ENCODE measurements at places on chromosomes 4 and X.

GRCh38 chr4:3338976-3339531 lies 46.2 kb downstream of the RGS12 start:
- DNase-seq: no peak

- DNase-seq: peak; percentile 44
Observed at GRCh38 chrX:70262952-70263567, 3.1 kb upstream of the P2RY4 start.

DNA sequence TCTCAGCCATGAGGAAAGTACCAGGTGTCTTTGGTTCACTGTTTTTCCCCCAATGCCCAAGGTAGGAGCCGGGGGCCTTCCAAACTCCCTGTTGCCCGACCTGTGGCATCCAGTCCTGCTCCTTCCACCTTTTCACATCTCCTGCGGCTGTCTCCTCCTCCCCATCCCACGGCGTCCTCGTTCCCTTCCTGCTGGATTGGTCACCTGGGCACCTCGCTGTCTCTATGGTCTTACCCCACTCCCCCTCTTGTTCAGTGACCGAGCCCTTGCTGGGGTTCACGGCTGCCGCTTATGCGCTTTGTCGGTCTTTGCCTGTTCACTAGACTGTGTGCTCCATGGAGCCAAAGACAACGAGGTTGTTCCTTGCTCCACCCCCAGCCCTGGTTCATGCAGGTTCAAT lies 188.7 kb upstream of the PSAPL1 start:
- DNase-seq: no peak

DNA sequence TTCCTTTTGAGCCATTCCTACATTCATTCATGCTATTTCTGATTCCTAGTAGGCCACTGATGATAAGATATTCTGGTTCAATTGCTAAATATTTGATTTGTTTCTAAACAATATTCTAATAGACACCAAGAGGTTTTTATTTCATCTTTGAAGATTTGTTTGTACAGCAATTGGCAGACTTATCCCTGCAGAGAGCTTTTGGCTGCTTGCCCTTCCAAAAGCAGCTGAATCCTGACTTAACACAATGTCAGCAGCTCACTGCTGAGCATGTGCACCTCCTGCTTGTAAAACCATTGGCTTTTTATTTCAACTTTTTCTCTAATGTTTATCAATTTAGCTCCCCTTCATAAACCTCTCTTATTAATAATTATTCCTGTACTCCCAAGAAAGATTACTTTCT lies 45.3 kb downstream of the MMRN1 start:
- DNase-seq: no peak

DNA sequence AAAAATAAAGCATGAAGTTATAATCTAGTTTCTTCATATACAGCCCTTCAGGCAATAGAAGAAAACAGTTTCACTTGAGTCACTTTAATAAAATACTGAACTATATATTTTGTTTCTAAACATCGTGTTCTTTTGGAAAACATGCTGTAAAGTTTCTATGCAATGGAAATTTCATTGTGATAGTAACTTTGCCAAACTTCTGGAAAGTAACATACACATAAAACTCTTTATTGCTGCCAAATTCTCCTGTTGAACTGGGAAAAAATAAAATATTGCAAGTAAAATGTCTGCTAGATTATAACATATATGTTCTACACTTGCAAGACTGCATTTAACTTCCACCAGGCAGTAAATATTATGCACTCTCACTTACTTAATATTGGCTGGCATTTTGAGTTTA lies 635.4 kb downstream of the SPRY1 start:
- no peak for DNase-seq

DNA sequence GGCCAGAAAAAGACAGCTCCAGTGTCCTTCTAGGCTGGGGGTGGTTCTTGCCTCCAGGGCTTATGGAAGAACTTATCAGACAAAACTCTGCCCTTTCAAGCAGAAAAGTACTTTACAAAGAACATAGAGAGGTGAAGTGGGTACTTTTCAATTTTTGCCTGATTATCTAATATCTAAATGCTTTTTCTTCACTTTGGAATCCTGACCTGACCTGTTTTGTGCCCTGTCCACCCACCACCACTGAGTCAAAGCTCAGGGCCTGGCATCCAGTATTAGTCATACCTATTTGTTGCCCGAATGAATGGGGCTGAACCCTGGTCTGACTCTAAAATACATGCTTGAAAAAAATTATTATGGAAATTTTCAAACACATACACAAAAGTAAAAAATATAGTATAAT lies 37.2 kb downstream of the RTL9 start:
- no peak for DNase-seq

- no peak for DNase-seq
Observed at GRCh38 chrX:153493085-153493484, 1.7 kb upstream of the BGN start.

GRCh38 chr4:20368926-20369325 lies 117.2 kb downstream of the SLIT2 start:
- DNase-seq: no peak

DNA sequence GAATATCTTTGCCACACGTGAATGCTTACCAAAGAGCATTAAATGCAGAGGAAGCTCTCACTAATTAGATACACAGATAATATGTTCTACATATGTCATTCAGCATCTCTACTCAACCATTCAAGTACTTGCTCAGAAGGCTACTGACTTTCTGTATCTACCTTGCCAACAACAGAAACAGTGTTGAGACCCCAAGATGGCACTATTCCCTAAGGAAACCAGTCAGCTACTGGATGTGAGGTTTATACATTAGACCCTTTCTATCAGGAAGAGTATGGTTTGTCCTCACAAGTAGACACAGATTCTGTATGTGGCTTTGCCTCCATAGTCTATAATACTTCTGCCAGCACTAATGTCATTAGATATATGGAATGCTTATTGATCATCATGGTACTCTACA lies 443.9 kb upstream of the INTU start:
- DNase-seq: no peak

DNA sequence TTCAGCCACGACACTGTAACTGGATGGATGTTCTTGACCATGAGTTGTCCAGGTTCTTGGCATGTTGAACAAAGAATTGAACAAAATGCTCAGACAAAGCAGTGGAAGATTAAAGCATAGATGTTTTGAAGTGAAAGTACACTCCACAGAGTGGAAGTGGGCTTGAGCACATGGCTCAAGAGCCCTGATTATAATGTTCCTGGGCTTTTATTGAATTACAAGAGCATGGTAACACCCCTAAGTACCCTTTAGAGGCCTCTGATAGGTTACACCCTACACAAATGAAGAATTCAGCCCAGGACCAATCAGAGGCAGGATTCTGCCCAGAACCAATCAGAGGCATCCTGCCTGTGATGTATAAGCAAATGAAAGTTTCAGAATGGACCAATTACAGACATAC lies 33.5 kb downstream of the SLC10A6 start:
- no peak for DNase-seq

DNA sequence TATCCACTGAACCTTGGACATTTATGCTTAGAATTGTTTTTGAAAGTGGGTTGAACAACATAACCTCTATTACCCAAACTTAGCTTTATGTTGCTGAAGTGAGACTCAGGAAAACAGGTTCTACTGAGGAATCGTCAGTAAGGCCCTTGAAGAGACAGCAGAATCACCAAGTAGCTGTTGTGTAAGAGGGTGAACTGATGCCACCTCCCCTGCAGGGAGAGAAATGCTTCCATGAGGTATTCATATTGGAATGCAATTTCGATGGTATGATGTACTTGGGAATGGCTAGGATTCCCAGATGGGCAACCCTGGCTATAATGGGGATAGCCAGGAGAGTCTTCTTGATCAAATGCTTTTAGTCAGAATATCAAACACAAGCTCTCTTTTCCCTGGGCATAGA lies 4.1 kb upstream of the SCRG1 start:
- no peak for DNase-seq

Data from SK-N-SH (cell line).